Activated T-cell treated with anti-CD3 and anti-CD28 coated beads, Interleukin-2, amount 50 U/mL, for 72 hours (primary cell): ENCODE measurements at places on chromosomes 6 and 20. TPM values are rescaled to one million over a fixed set of nuclear protein-coding genes. Genes with fewer than 3 reads are reported as not detected.

The PKIB gene
- total RNA-seq = 2.0 TPM

The KHDRBS2 gene
- total RNA-seq = not detected

The NUP43 gene
- total RNA-seq = 66.6 TPM

The LINC00237 gene
- 0.49 TPM for total RNA-seq

The BPIFB1 gene
- total RNA-seq = not detected

The PTCRA gene
- total RNA-seq = not detected

The ASIP gene
- total RNA-seq = not detected

The GSTA2 gene
- total RNA-seq = not detected
